ENCODE measurements at places on chromosomes 12 and 14.

GRCh38 chr14:50985124-50985858, 41.0 kb upstream of the PYGL start:
- no peak for DNase-seq

DNA sequence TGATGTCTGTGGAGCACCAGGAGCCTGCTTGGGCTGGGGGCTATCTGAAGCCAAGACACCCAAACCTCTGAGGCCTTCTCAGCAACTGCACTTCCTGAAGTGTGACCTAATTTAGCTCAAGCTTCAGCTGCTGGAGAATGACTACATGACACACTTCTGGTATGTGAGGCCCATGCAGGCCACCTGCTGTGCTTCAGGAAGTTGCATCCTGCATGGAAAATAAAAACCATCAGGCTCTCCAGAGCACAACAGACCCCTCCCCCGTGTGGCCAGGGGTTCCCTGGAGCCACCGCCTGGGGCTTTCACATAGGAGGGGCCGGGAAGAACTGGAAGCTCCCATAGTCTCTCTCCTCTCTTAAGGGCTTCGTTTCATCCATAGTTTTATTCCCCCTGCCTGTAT, 217.7 kb downstream of the SLC15A4 start:
- DNase-seq, result no peak

DNA sequence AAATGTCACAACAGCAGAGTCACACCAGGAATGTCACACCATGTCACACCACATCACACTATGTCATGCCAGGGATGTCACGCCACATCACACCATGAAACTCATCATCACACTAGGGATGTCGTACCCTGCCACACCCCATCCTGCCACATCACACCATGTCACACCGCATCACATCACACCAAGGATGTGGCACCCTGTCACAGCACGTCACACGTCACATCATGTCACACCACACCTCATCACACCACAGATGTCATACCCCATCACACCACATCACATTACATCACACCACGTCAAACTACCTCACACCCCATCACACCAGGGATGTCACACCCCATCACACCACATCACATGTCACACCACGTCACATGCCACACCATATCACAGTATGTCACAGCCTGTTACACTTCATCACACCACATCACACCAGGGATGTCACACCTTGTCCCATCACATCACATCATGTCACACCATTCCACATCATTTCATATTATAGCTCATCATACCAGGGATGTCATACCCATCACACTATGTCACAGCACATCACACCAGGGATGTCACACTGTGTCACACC, 90.9 kb downstream of the TMEM121 start:
- no peak for DNase-seq

GRCh38 chr14:100950024-100950423, 46.5 kb upstream of the RTL1 start:
- no peak for DNase-seq

DNA sequence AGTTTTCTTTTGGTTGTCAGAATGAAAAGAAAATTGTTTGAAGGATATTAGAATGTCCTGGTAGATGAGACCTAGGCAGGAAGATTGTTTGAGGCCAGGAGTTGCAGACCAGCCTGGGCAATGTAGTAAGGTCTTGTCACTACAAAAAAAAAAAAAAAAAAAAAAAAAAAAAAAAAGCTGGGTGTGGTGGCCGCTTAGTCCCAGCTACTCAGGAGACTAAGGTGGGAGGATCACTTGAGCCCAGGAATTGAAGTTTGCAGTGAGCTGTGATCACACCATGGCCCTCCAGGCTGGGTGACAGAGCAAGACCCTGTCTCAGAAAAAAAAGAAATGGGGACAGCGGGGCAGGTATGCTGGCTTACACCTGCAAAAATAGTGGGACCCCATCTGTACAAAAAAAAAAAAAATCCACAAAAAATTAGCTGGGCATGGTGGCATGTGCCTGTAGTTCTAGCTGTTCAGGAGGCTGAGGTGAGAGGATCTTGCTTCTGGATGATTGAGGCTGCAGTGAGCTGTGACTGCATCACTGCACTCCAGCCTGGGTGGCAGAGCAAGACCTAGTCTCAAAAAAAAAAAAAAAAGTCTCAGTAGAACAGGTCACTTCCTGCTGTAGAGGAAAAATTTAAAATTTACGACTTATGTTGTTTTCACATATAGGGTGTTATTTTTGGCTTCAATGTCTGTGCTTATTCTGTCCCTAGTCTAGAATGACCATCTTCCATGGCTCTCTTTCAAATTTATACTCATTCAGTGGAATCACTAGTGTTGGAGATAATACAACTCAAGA, 70.7 kb downstream of the PPHLN1 start:
- DNase-seq, result no peak

DNA sequence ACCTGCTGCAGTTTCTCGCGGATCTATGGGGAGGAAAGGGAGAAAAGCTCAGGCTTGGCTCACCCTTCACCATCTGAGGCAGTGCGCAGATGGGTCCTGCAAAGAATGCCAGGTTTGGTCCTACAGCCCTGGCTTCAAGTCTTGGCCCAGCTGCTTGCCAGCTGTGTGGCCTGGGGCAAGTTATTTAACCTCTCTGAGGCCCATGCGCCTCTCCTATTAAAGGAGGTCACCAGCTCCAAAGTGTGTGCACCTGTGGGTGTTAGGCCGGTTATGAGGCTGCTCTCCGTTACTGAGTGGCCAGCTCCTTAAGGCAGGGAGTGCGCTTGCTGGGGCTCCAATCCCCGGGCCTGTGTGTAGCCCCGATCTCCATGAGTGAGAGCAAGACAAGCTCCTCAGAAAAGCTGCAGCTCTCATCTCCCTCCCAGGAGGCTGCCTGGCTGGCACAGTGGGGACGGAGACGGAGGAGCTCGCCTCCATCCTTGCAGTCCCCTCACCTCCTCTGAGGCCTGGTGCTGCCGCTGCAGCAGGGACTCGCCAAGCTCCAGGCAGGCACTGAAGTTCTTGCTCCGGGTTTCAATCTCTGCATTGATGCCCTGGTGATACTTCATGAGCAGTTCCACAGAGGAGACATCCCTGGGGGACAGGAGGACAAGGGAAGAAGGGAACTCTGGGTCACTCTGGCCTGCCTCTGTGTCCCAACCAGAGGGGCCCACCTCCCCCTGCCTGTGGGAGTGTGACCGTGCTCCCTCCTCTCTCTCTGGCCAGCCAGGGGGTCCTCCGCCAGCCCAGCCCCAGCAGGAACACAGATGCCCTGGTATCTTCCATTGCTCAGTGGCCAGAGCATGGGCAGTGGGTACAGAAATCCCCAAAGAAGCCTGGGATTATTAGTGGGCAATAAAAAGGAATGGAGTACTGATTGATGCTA, 65.1 kb downstream of the PLEKHG3 start:
- no peak for DNase-seq

Data from CD4-positive, alpha-beta T cell (primary cell).